ENCODE measurements at places on chromosomes 2 and 18.

DNA sequence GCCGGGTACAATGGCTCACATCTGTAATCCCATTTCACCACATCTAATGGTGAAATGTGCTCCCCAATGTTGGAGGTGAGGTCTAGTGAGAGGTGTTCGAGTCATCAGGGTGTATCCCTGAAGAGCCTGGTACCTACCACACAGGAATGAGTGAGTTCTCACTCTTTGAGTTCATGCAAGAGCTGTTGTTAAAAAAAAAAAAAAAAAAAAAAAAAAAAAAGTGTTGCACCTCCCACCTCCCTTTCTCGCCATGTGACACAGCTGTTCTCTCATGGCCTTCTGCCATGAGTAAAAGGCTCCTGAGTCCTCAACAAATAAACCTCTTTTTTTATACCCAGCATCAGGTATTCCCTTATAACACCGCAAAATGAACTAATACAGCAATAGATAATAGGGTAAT is 106.3 kb downstream of the C2orf74 start:
- no peak for DNase-seq

GRCh38 chr2:120531365-120531764 is 185.4 kb downstream of the INHBB start:
- no peak for DNase-seq

- DNase-seq: no peak
These were observed 56.0 kb downstream of the TEX44 start for GRCh38 chr2:231648579-231649174.

DNA sequence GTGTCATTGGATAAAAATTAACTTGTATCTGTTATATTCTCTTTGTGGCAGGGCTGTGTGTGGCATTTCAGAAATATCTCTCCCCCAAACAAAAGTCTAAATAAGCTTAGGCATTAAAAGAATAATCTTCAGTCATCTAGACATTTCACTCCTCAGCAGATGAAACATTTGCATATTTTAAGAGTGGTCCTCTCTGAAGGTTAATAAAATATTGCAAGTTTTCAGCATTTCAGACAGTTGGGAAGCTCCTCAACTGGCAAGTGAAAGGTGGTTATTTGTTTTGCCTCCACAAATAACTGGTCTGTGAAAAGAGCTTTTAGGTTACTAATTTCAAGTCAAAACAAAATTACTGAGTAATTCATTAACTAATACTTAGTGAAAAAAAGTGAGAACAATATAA is 462.6 kb downstream of the EPHA4 start:
- DNase-seq: no peak

DNA sequence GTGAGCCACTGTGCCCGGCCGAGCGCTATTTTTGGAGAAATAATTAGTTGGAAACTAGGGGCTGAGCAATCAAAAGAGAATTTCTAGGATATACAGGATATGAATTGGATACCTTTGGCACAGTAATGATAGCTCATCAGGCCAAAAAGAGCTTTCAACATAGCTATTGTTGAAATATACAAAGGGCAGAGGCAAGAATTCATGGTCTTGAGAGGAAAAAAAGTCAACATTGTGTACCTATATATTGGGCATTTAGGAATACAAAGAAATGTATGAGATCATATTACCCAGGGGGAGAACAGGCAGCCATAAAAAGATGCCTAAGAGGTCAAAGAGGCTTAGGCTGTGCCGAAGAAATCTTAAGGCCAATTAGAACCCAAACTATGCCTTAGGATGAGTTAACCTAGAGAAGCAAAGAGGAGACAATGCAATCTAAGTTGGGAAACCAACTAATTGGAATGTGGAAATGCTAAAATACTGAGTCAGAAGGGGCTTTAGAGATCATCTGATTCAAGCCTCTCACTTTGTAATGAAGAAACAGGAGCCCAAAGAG is 99.0 kb downstream of the RBBP8 start:
- no peak for DNase-seq

- DNase-seq: no peak
These were observed 45.0 kb downstream of the EEF1B2 start for GRCh38 chr2:206204710-206205109.

- no peak for DNase-seq
These were observed 132.2 kb upstream of the ITGB6 start for GRCh38 chr2:160332318-160332717.

Data from omental fat pad (tissue), 4 donors.